ENCODE measurements at places on chromosomes 5 and 9.

- no peak for DNase-seq
These were observed 7.4 kb upstream of the KLF4 start for GRCh38 chr9:107496976-107497375.

DNA sequence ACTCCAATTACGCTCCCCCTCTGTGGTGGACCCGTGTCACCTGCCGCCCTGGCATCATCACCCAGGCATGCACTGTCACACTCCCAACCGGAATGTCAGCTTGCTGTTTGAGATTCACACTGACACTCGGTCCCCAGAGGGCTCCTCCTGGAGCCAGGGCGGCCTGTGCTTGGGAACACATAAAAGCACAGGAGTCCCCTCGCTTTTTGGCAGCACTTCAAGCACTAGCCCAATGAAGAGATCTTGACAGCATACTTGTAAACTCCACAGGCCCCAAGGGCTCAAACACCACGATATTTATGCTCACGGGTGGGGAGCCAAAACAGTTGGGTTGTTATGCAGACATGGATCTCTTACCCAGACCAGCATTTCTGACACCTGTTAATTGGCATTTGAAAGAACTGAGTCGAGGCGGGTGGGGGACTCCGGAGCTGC is 90.8 kb upstream of the EGFLAM start:
- no peak for DNase-seq

GRCh38 chr9:20353931-20354652 is 268.2 kb downstream of the MLLT3 start:
- no peak for DNase-seq

- no peak for DNase-seq
These were observed 27.0 kb downstream of the GRIN3A start for GRCh38 chr9:101711330-101711941.

- DNase-seq = no peak
These were observed 19.2 kb downstream of the PSD2 start for GRCh38 chr5:139814704-139815280.

- DNase-seq = no peak
These were observed 52.4 kb downstream of the MRPS27 start for GRCh38 chr5:72267685-72268084.

DNA sequence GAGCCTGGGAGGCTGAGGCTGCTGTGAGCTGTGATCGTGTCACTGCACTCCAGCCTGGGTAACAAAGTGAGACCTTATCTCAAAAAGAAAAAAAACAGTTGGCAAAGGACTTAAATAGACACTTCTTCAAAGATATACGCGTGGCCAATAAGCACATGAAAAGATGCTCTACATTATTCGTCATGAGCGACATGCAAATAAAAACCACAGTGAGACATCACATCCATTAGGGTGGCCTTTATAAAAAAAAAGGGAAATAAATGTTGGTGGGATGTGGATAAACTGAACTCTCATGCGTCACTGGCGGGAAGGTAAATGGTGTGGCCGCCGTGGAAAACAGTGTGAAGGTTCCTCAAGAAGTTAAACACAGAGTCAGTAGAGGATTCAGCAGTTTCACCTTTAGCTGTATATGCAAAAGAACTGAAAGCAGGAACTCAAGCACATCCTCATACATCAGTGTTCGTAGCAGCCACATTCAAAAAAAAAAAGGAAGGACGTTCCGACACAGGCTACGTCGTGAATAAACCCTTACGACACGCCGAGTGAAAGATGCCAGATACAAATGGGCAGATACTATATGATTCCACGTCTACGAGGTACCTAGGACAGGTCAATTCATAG is 24.5 kb upstream of the NRARP start:
- DNase-seq = no peak

GRCh38 chr9:75146229-75146628 is 57.9 kb downstream of the OSTF1 start:
- no peak for DNase-seq

DNA sequence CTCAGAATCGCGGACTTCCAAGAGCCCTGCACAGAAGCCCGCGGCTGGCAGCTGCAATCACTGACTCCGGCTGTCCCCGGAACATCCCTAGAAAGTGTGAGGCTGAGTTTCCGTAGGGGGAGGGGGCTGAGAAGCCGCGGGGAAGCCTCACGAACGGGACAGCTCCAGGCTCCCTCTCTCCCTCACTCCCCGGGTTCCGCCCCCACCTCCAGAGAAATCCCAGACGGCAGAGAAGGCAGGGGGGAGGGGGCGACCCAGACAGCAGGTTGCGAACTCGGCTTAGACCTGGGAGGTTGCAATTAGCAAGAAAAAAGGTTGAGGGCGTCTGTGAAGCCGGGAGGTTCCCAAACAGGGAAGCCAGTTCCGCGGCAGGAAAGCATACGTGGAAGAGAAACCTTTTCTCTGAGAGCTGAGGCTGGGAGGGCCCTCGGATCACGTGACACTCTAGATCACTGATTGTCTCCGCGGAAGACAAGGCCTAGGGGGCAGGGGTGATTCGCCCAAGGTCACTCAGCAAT is 73.8 kb upstream of the CPLX2 start:
- DNase-seq = no peak

- no peak for DNase-seq
These were observed 221.7 kb downstream of the FGF10 start for GRCh38 chr5:44167540-44167939.

DNA sequence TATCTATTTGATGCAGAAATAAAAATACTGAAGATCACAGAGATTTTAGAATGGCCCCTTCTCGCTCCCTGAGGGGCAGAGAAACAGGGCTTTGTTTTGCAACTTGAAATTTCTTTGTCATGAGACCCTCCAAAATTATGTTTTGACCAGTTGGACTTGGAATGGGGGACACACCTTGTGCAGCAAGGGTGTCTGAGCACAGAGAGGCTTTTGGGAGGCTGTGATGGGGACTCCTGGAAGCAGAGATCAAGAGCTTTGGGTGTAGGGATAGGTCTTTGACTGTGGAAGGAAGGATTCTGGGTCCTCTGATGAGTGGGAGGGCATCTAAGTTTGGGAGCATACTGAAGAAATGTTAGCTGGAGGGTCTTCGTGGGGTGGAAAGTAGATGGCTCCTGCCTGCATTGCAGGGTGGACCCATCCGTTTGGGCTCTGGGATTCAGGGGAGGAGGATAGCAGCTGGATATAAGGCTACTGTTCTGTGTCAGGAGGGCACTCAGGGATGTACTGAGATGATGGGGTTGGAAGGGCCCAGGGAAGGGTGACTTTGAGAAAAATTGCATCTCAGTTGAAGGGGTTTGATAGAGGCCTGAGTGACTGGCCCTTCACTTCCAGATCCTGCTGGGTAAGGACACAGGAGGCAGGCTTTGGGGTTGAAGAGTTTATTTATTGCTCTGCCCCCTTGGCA is 1.8 kb upstream of the MYORG start:
- DNase-seq = no peak

- DNase-seq = no peak
These were observed 12.4 kb downstream of the CLPTM1L start for GRCh38 chr5:1332461-1333001.

- DNase-seq = no peak
These were observed 32.5 kb downstream of the UBAP2 start for GRCh38 chr9:34016149-34016548.

- DNase-seq = no peak
These were observed 23.9 kb upstream of the MAPK9 start for GRCh38 chr5:180315762-180316212.
